ENCODE measurements at places on chromosomes 16 and 17. TPM values are rescaled to one million over a fixed set of nuclear protein-coding genes. Genes with fewer than 3 reads are reported as not detected.

The ABI3 gene
- total RNA-seq: not detected

The MRPL45 gene
- total RNA-seq: 62.3 TPM

The GUCY2D gene
- not detected for total RNA-seq

The RGS11 gene
- 5.5 TPM for total RNA-seq

The HLF gene
- total RNA-seq: 0.08 TPM

The PRAC1 gene
- total RNA-seq: not detected

The TMEM235 gene
- not detected for total RNA-seq

The TRAF7 gene
- total RNA-seq: 44.6 TPM

The STUB1 gene
- total RNA-seq: 117 TPM

The ADAD2 gene
- total RNA-seq: not detected

The RSKR gene
- 2.5 TPM for total RNA-seq

Data from A549 treated with GW870086 at 1 μM for 4 hours (cell line).